ENCODE measurements at places on chromosomes 1 and 21.

GRCh38 chr1:147809236-147809635, 48.8 kb upstream of the GJA5 start:
- no peak for DNase-seq

DNA sequence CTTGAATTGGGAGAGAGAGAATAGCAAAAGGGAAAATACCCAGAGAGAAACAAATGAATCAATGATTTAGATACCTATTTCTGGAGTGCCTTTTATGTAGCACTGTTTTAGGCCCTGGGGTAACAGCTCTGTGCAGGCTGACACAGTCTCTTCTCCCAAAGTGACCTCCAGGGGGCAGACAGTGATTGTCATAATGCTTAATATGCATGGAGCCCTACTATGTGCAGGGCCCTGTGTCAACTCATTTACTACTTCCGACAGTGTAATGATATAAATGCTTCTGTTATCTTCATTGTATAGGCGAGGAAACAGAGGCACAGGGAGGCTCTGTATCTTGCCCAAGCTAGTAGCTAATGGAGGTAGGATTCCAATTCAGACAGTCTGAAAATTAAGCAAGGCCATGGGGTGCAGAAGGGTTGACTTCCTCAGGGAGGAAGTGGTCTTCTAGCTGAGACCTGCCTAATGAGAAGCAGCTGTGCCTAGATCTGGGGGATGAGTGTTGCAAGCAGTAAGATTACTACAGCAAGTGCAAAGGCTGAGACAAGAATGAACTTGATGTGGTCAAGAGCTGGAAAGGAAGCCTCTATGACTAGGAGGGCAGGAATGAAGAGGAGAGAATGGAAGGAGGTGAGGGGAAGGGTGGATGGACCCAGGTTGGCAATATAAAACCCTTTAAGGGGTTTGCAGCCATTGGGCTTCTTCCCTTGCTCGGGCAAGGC, 16.2 kb upstream of the SERINC2 start:
- no peak for DNase-seq

- DNase-seq, result no peak
These were observed 210.6 kb downstream of the HLX start for GRCh38 chr1:221089803-221090202.

DNA sequence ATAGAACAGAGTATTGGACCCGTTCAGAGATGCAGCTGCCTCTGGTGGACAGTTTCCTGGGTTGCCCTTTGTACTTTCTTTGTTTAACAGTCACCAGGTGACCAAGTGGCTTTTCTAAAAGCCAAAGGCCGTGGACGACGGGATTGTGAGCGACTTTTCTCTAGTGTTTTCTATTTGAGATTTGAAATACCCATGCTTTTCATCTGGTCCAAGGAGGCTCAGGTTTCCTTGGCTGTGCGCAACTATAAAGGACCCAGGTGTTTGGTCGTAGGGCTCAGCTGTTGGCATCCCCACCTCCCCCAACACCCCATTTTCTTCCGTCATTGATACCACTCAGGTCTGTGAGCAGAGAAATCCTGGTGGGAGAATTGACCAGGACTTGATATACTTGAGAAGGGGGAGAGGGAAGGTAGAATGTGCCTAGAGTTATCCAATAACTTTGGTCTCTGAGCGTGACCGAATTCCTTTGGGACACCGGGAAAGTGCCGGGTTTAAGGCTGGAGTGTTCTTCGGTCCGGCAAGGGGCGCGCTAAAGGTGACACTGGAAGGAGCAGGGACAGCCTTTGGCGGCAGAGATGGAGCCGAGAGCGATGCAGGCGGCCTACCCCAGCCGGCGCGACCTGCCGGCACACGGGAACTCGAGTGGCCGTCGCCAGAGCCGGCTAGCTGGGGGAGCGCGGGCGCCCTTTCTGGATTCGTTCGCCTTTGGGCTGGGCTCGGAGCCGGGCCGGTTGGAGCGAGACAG, 83.4 kb upstream of the BMP8A start:
- no peak for DNase-seq

DNA sequence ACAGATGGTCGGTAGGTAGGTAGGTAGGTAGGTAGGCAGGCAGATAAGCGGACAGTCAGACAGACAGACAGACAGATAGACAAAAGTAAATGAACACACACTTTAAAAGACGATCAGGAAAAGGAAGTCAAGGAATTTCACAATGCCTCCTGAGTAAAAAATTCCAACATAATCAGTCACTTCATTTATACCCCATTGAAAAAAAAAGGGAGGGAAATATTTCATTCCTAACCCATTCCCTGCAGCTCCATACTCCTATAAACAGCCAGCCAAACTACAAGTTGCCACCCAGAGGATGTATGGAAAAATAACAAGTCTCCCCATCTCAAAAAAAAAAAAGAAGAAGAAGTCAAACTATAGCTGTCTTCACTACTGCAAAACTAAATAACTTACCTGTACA, 43.4 kb downstream of the ZZZ3 start:
- no peak for DNase-seq

GRCh38 chr1:214698559-214698958, 95.6 kb downstream of the CENPF start:
- no peak for DNase-seq

DNA sequence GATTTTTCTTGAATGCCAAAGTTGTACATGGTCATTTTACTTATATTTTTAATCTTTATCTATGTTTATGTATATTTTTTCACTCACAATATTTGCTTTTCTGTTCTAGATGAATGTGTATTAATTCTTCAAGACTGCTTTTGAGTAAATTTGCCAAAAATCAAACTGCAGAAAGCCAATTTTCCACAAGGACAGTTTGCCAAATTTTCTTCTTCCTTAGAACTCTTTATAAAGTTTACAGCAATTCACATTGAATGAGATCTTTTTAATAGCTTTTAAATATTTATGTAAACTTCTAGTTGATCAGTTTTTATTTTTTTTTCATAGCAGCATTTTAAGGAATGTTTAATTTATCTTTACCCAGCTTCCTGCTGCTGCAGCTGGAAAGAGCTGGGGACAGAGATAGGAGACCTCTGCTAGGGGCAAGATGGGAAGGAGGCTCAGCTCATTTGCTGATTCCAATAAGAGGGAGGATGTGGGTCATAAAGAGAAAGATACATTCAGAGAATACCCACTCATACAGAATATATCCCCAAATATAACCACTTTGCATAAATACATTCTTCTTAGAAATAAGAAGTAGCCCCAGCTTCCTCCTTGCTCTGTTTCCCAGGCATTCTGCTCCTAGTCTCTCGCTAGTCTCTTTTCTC, 93.0 kb downstream of the ODF2L start:
- no peak for DNase-seq

GRCh38 chr1:175002910-175003517, 3.3 kb downstream of the CACYBP start:
- no peak for DNase-seq

GRCh38 chr1:187715483-187715882, 886.7 kb downstream of the PLA2G4A start:
- no peak for DNase-seq

DNA sequence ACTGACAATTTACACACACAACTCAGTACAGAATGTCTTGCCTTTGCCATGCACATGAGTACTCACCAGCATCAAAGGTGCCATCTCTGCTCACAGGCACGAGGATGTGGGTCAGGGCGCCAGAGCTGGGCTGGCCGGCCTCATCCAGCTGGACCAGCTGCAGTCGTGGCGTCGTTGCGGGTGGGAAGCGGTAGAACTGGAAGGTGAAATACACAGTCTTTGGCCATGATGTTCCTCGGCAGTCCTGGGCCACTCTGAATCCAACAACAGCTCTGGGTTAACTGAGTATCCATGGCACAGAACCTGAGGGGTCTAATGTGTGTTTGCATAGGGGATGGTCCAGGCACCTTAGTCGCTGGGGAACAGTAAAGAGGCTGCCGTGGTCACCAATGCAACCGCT, 87.7 kb downstream of the NPHP4 start:
- no peak for DNase-seq

- no peak for DNase-seq
These were observed 50.3 kb downstream of the GPR161 start for GRCh38 chr1:168086438-168086837.

- no peak for DNase-seq
These were observed 801 bp downstream of the EPRS1 start for GRCh38 chr1:220045356-220046051.

GRCh38 chr1:208172423-208173145, 71.6 kb downstream of the PLXNA2 start:
- peak; percentile 43 for DNase-seq

DNA sequence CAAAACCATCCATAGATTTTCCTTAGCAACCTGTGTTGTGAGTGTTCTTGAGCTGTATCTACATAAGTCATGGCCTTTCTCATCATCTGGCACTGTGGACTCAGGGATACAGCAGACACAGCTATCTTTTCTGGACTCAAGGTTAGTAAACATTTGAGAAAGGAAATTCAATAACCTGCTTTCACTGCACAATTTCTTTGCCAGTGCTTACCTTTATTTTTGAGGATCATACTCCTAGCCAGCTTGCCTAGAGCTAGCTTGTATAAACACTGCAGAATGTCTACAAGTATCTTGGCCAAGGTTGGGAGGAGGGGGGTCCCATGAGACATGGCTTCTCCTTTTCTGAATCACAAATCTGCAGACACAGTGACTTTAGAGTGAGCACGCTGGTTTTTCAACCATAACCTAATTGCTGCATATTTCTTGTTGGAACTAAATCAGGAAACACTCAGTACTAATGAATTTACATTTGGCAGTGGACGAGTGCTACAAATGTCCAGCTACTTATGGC, 27.2 kb downstream of the ADAMTS5 start:
- no peak for DNase-seq

- no peak for DNase-seq
These were observed 25.3 kb downstream of the DSTYK start for GRCh38 chr1:205186191-205186590.

GRCh38 chr1:18299441-18300338, 181.0 kb upstream of the KLHDC7A start:
- DNase-seq, result peak; percentile 28

- DNase-seq, result peak; percentile 4
These were observed 547 bp downstream of the PDPN start for GRCh38 chr1:13583966-13584791.

- DNase-seq, result peak; percentile 59
These were observed 36.9 kb downstream of the NSL1 start for GRCh38 chr1:212754680-212755079.

GRCh38 chr1:72483846-72484357, 201.6 kb upstream of the NEGR1 start:
- no peak for DNase-seq

- DNase-seq, result no peak
These were observed 15.4 kb downstream of the ANGPTL3 start for GRCh38 chr1:62612770-62613169.

DNA sequence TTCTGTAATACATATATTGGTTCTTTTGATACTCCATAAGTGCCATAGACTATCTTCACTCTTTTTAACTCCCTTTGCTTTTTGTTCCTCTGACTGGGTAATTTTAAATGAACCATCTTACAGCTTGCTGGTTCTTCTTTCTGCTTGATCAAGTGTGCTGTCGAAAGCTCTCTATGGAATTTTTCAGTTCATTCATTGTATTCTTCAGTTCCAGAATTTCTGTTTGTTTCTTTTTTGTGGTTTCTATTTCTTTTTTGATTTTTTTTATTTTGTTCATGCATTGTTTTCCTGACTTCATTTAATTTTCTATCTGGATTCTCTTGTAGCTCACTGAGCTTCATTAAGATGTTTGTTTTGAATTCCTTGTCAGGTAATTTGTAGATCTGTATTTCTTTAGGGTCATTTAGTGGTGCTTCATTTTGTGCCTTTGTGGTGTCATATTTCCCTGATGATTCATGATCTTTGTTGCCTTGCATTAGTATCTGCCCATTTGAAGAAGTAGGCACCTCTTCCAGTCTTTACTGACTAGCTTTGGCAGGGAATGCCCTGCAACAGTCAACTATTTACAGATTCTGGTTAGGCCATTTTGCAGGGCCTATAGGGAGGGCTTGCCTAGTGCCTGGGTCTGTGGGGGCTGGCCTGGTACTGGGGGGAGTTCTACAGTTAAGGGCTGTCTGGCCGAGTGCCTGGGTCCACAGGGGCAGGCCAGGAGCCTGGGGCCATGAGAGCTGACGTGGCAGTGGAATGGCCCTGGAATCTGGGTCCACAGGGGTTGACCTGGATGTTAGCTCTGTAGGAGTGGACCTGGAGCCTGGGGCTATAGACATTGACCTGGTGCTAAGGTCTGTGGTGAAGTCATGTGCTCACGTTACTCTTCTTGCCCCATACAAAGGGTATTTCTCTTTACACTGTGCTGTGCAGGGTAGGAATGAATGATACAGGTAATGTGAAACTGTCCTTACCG, 89.7 kb downstream of the MAGI3 start:
- DNase-seq, result no peak

DNA sequence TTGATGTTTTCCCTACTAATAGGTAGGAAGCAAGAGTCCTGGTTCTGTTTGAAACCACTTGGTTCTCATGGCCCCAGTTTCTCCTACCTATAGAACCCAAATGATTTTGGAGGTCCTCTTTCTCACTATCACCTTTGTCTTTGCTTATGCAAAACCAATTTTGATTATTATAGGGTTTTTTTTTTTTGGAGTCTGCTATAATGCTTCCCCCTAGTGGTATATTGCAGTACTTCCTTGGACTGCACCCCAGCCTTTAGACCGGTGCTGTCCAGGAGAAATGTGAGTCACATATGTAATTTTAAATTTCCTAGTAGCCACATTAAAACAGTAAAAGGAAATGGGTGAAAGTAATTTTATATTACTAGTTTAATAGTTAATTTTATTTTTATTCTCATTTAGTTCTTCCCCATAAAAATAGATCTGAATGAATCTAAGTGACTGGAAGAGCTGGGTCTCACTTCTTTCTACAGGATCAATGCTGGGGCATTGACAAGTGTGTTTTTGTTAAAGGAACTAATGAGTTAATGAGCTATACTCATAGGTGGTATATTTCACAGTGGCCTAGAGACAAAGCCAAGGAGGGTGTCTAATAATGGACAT, 10.6 kb downstream of the FCMR start:
- peak; percentile 60 for DNase-seq

DNA sequence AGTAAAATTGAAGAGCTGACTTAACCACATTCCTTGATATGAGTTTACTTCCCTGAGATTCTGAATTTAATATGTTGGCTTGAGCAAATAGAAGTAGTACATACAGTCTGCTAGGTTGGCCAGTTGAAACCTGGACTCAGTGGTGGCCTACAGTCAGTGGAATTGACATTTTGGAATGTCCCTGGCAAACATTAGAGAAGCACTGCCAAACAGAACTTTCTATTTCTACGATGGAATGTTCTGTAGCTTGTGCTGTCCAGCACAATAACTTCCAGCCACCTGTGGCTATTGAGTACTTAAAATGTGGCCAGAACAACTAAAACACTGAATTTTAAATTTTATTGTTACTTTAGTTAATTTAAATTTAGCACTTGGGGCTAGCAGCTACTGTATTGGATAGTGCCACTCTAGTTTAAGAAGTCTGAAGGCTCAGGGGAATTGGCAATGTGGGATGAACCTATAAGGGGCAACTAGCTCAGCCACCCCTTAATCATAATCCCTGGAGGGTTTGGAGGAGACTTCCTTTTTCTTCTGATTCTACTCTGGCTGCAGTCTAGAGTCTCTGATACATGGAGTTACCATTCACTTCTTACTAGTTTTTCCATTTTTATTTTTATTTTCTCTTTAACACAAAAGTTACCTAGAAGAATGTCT, 10.3 kb upstream of the TEDDM1 start:
- DNase-seq, result no peak

All from common myeloid progenitor, CD34-positive (primary cell).